ENCODE measurements at places on chromosomes 13 and 19. TPM values are rescaled to one million over a fixed set of nuclear protein-coding genes. Genes with fewer than 3 reads are reported as not detected.
A peak's percentile ranks its signal among the peaks of the same experiment; 100 is the strongest.

GRCh38 chr13:114108141-114108761 is 24.2 kb downstream of the RASA3 start:
- H3K27me3 ChIP-seq: no peaks in the 10 kb centered on the region
- H3K27ac ChIP-seq: peak overlapping the region; percentile 79
- DNase-seq: peak; percentile 67
- no peaks in the 10 kb centered on the region for H3K36me3 ChIP-seq
- peaks cover 86% of the 10 kb centered on the region for H3K4me1 ChIP-seq

DNA sequence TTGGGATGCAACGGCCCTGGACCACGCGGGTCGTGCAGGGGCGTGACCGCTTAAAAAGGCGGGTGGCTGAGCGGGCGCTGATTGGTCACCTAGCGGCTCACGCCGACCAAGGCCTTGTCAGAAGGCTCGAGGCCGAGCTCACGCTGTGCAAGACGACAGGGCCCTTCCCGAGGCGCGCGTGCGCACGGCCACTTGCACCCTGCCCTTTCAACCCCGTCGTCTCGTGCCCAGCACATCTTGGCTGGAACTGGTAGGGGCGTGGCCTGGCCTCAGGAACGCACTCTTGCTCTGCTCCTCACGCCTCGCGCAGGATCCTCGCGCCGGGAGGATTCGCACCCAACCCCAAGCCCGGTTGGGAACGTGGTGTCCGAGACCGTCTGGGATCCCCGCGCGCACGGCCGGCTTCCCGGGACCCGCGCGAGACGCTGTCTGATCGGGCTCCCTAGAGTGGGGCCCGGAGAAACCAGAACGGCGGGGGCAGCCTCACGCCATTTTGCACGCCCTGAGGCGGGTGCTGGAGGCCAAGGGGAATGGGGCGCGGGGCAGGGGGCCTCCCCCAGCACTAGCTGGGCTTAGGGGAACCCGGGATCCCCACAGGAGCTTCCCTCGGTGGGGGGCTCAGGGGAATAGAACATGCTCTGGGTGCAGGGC is at the start of gene MEIOSIN:
Gene MEIOSIN (plus strand): TSS at position 280 of the 651 bp plus-strand sequence. CDS start 1,938 bp downstream, outside the sequence.
- DNase-seq: peak; percentile 76
- peaks cover 28% of the 10 kb centered on the region for H3K4me1 ChIP-seq
- H3K27me3 ChIP-seq: no peaks in the 10 kb centered on the region
- H3K36me3 ChIP-seq: no peaks in the 10 kb centered on the region
- H3K27ac ChIP-seq: no peak within 1 kb of the TSS

GRCh38 chr13:106129273-106129672 is 406.2 kb downstream of the EFNB2 start:
- no peak for DNase-seq
- H3K27me3 ChIP-seq: no peaks in the 10 kb centered on the region
- no peaks in the 10 kb centered on the region for H3K36me3 ChIP-seq

Gene ZNF730
- total RNA-seq: 0.40 TPM

Gene EPS8L1
- 3.4 TPM for total RNA-seq
